ENCODE measurements at places on chromosomes 3 and 15. TPM values are rescaled to one million over a fixed set of nuclear protein-coding genes. Genes with fewer than 3 reads are reported as not detected.

TM4SF4 gene
- not detected for polyA plus RNA-seq

NR2E3 gene
- polyA plus RNA-seq, result 0.10 TPM

NR2F2 gene
- not detected for polyA plus RNA-seq

CACNA2D3 gene
- polyA plus RNA-seq, result not detected

NDUFAF3 gene
- polyA plus RNA-seq, result 163 TPM

RASGRF1 gene
- polyA plus RNA-seq, result not detected

CPNE4 gene
- polyA plus RNA-seq, result not detected

DLL4 gene
- not detected for polyA plus RNA-seq
